ENCODE measurements at places on chromosomes 11 and 22.

GRCh38 chr11:115591380-115591779 lies 87.2 kb upstream of the CADM1 start:
- no peak for DNase-seq

DNA sequence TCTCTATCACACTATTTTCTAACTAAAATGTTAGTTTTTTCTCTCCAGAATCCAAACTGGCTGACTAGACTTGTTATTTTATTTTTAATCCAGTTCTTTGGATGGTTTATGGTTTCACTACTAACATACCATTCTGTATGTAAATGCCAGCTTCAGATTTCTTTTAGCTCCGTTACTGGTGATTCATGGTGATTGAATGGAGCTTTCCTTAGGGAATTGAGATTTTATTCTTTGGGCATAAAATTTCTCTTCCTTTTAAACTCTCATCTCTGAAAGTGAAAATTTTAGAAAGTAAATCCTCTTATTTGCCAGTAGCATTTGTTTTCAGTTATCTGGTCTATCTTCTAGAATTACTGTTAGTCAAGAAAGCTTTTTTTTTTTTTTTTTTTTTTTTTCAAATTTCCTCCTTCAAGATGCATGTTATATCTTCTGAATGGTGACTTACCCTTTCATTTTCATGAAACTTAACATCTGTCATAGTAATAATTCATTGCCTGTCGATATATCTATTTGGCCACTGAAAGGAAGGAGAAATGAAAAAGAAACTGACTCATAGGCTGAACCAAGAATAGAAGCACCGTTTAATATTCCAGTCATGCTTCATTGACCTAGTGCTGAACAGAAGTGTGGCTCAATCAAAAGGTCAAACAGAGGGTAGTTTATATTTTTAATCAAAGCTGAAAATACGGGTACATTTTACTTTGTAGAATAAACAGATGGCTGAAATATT lies 6.4 kb downstream of the ENDOD1 start:
- no peak for DNase-seq

GRCh38 chr11:72114570-72114969 lies 2.1 kb upstream of the ANAPC15 start:
- no peak for DNase-seq

- no peak for DNase-seq
Measured at GRCh38 chr11:126345759-126346585, 9.5 kb upstream of the ST3GAL4 start.

Data from stimulated activated CD4-positive, alpha-beta T cell treated with anti-CD3 and anti-CD28 coated beads, Interleukin-15, amount 100 ng/mL, for 1 hour (primary cell).